ENCODE measurements at places on chromosomes 1 and 21.

DNA sequence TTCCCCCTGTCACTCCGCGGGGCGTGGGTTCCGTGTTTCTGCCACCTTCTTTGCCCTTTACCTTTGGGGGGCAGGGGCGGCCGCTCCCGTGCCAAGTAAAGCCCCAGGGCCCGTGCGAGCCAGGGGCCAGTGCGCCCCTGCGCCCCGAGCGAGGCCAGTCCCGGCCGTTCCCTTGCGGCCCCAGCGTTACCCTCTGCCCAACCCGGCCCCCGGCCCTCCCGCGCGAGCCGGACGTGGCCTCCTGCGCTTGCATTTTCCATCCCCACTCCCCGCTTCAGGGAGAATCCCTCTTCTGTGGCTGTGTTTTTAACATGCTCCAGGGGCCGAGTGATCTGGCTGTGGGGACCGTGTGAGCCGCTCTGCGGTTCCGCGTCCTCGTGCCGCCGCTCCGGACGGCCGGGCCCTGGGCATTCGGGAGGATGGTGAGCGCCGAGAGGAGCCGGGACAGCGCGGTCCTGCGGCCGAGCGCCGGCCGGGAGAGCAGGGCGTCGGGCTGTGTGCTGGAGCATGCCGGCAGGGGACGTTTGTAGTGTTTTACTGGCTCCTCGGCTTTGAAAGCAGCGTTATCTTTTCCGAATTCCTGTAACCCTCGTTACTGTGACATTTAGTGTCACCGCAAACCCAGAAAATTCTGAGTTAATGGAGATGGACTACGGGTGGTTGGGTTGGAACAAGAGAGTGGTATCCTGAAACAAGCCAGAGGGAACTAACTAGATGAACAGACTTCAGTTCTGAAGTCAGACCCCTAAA lies 1.0 kb downstream of the GALNT2 start:
- DNase-seq, result no peak

- DNase-seq, result no peak
These were observed 702.8 kb downstream of the PTPRU start for GRCh38 chr1:29939079-29939478.

- DNase-seq, result no peak
These were observed 25.0 kb upstream of the DISP3 start for GRCh38 chr1:11453742-11454491.

DNA sequence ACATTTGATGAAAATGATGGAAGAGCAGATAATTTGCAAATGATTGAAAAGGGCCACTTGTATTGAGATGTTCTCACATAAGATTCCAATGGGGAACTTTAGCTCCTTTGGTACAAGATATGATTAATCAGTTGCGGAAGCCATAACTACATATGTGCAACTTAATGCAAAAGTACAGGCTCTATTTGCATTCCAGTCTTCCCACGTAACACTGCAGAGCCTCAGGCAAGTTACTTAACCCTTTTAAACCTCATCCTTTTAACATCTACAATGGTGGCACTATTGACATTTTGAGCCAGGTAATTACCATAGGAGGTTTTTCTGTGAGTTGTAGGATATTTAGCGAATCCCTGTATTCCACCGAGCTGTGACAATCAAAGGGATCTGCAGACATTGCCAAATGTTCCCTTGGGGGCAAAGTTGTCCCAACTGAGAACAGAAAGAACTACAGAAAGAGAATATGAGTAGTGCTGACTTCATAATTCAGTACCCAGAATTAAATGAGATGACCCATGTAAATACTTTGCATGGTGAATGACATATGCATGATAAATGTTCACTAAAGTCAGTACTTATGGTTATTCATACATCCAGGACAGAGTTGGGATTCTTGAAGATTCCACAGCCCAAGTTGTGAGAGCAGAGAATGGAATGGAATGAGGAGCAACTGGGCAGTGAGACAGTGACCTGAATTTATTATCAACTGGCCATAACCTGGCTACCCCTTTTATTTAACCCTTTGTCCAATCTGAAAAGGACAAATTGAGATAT lies 62.6 kb downstream of the SPAG17 start:
- DNase-seq, result no peak

GRCh38 chr1:147245586-147246021 lies 3.1 kb downstream of the CHD1L start:
- DNase-seq, result no peak

GRCh38 chr1:9465640-9466039 lies 73.6 kb upstream of the SLC25A33 start:
- DNase-seq, result no peak

DNA sequence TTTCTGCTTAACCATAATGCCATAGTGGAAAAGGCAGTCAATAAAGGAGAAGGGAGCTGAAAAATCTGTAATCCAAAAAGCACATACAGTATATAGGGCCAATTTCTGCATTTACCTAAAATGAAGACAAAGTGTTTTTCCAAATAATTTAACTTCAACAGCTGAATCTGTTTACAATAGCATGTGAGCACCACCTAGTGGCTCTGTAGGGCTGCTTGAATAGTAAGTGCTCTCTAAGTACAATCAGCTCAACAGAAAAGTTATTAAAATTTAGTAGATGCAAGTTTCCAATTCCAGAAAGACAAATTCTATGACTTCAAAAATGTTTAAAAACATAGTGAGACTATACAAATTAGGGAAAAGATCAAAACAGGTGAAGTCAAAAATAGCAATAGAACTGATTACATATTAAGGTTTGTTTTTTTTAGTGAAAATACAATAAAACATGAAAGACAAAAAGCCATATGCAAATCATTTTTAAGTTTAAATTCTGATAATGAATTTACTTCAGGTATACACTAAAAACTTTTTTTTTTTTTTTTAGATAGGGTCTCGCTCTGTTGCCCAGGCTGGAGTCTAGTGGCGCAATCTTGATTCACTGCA lies 220.0 kb downstream of the SETD4 start:
- no peak for DNase-seq

DNA sequence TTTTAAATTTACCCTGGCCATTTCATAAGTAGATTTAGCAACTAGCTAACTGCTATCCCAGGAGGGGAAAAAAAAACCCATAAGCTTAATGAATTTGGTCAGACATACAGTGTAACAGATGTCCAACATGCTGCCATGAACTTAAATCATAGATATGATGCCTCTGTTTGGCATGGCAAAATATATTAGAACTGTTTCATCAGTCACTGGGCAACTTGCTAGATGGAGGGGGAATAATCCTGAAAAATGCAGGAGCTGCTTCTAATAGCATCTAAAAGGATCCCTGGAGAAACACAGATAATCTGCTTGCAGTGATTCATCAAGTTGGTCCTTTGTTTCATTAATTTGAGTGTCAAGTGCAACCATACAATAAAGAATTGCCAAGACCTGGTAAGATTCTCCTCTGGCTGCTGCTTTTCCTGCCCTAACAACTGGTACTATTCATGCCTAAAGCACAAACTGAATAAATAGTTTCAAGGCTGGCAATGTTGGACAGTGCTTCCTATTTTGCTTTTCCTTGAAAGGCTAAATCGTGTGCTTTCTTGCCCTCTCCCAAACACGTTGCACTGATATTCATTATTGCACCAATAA lies 1.5 kb upstream of the ST6GALNAC5 start:
- DNase-seq, result no peak

DNA sequence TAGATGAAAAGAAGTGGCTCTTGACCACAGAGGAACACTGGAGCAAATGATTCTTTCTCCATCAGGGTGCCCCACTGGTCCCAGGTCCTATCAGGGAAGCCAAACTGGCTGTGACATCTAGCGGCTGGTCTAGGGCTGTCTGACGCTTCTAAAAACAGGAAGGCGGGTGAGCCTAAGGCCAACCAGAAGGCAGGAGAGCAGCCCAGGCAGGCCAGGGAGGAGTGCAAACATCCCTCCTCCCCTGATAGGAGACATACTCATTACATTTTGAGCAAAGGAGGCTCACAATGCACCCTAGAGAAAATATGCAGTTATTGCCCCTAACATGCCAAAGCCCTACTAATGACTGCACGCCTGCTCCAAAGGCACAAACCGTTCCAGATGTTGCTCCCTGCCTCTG lies 10.4 kb upstream of the FOXE3 start:
- no peak for DNase-seq

DNA sequence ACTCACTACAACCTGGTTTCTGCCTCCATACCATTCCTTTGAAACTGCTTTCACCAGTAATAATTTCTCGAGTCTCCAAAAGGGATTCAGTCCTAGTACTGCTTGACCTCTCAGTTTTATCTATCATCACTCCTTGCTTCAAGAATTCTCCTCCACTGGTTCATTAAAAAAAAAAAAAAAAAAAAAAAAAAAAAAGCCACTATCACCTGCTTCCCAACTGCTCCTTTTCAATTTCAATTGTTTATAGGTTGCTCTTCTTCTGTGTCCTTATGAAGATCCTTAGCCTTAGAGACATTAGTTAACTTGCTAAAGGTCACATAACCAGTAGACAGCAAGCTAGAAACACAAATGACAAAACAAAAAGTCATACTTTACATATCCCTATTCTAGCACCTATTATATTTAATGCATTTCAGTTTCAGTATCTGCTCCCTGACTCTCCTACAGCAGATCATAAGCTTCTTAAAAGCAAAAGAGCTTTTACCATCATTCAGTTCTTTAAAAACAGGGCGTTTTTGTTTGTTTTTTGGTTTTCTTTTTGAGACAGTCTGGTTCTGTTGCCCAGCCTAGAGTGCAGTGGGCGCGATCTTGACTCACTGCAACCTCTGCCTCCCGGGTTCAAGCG lies 7.1 kb downstream of the NRDC start:
- DNase-seq, result no peak

GRCh38 chr1:221903594-221903993 lies 161.7 kb upstream of the DUSP10 start:
- DNase-seq, result no peak

- no peak for DNase-seq
These were observed 26.4 kb upstream of the EYA3 start for GRCh38 chr1:28114844-28115243.

DNA sequence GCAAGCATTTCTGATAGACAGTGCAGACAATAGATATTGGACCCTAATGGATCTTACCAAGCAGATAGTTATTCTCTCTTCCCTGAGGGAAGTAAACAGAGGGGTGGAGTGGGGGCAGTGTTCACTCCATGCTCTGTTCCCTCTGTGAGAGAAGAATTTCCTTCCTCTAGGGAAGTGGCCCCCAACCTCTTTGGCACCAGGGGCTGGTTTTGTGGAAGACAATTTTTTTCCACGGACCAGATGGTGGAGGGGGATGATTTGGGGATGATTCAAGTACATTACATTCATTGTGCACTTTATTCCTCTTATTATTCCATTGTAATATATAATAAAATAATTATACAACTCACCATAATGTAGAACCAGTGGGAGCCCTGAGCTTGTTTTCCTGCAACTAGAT lies 459.9 kb downstream of the ADGRL2 start:
- no peak for DNase-seq

DNA sequence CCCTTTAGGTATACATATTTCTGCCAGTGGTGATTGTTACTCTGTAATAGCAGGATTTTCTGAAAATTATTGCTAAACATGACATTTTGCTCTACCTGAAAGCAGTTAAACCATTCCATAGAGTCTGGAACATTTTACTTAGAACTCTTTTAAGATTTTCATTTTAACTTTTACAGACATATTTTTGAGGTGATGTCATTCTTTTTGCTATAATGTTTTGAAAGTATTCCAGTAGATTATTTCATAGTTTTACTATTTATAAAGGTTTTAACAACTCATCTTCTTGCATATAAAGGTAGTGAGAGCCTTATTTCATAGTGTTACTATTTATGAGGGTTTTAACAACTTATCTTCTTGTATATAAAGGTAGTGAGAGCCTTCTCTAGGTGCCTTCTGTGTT lies 42.9 kb downstream of the PTBP2 start:
- no peak for DNase-seq

- no peak for DNase-seq
These were observed 391 bp downstream of the IFT25 start for GRCh38 chr1:53945183-53945432.

- DNase-seq, result no peak
These were observed 3.9 kb upstream of the COL16A1 start for GRCh38 chr1:31707711-31708110.

DNA sequence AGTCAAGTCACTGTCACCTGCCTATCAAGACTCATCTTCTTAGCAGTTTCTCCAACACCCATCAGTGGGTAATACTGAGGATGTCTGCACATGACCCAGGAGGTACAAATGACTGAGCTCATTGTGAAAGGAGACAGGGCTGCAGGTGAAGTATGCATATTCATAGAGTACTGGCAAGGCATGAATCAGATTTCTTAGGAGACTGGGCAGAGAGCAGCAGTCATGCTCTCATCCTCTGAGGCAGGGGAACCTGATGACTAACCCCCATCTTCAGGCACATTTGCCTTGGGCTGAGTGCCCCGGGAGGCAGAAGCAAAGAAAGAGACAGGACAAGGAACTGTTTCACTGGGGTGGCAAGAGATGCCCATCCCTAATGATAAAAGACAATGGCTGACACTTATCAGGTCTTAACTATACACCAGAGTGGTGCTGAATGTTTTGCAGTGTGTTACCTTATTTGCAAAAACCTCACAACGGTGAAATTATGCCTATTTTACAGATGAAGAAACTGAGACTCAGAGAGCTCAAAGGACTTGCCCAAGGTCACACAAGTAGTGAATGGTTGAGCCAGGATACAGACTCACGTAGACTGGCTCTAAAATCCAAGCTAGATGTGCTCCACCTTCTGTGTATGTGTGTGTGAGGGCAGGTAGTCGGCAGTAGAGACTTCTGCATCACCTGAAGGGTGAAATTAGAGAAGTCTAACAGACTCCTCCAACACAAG lies 9.2 kb upstream of the GRHL3 start:
- DNase-seq, result no peak

GRCh38 chr1:236142253-236143103 lies at the start of gene GPR137B:
Gene GPR137B, plus strand, starts transcription at chr1:236142539. Its CDS starts 84 bp downstream, at chr1:236142623.
- DNase-seq, result peak; percentile 52
